Naive B cell (primary cell): ENCODE measurements at places on chromosomes 5 and 9.

DNA sequence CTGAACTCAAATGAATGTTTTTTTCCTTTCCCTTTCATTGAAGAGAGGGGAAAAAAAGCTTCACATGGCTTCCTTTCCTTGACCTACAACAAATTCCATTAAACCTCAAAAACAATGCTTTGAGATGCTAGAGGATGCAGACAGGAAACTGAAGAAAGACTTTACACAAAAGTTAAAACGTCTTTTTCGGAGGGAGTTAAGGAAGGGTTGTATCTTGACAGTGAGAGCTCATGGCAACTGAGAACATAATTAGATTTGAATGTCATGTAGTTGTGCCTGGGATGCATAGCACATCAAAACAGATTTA, 66.4 kb downstream of the EBF1 start:
- peaks cover 55% of the 10 kb centered on the region for H3K4me1 ChIP-seq
- H3K27ac ChIP-seq = peak overlapping the region; percentile 73

DNA sequence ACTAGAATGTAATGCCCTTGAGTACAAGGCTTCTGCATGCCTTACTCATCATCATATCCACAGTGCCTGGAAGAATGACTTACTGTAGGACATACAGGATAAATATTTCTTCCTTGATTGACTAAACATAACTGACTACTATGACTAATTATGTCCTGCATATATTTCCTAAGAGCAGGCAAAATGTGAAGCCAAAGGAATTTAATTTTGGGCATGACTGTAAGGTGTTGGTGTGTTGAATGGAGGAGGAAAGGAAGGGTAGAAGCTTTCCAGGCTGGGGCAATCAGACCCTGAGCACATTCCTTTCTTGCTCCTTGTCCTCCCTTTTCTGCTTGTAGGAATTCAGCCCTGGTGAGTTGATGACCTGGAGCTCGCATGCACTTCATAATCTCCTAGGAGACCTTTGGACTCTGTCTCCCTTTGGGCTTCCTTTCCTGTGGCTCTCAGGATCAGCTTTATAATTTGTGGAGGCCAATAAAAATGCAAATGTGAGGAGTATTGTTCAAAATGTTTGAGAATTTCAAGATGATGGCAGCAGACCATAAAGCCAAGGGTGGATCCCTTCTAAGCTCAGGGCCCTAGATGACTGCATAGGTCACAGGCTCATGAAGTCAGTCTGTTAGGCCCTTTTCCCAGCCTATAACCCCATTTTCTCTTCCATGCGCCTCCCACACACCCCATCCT, 174.0 kb downstream of the HMHB1 start:
- H3K36me3 ChIP-seq = no peaks in the 10 kb centered on the region
- H3K27ac ChIP-seq = no peak overlapping the region
- no peak for DNase-seq
- H3K4me1 ChIP-seq = no peaks in the 10 kb centered on the region
- no peak overlapping the region for H3K4me3 ChIP-seq

- H3K4me3 ChIP-seq = no peak overlapping the region
- no peaks in the 10 kb centered on the region for H3K36me3 ChIP-seq
- no peaks in the 10 kb centered on the region for H3K27me3 ChIP-seq
- peaks cover 16% of the 10 kb centered on the region for H3K4me1 ChIP-seq
These were observed 38.6 kb upstream of the CEMIP2 start for GRCh38 chr9:71806901-71807307.

DNA sequence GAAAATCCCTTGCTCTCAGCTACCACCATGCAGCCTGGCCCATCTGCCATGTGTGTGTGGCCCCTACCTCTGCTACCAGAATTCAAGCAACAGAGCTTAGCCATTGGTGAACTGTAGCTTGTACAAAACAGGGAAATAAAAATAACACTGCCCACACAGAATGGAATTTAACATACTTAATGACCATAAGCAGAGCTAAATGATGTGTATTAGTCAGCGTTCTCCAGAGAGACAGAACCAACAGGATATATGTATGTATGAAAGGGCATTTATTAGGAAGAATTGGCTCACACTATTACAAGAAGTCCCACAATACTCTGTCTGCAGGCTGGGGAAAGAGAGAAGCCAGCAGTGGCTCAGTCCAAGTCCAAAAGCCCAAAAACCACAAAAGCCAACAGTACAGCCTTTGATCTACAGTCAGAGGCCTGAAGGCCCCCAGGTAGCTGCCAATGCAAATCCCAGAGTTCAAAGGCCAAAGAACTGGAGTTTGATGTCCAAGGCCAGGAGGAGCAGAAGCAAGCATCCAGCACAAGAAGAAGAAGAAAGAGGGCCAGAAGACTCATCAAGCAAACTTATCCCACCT, 318.8 kb downstream of the DNAH5 start:
- H3K36me3 ChIP-seq = no peaks in the 10 kb centered on the region
- no peaks in the 10 kb centered on the region for H3K27me3 ChIP-seq
- no peak overlapping the region for H3K4me3 ChIP-seq
- no peaks in the 10 kb centered on the region for H3K4me1 ChIP-seq

DNA sequence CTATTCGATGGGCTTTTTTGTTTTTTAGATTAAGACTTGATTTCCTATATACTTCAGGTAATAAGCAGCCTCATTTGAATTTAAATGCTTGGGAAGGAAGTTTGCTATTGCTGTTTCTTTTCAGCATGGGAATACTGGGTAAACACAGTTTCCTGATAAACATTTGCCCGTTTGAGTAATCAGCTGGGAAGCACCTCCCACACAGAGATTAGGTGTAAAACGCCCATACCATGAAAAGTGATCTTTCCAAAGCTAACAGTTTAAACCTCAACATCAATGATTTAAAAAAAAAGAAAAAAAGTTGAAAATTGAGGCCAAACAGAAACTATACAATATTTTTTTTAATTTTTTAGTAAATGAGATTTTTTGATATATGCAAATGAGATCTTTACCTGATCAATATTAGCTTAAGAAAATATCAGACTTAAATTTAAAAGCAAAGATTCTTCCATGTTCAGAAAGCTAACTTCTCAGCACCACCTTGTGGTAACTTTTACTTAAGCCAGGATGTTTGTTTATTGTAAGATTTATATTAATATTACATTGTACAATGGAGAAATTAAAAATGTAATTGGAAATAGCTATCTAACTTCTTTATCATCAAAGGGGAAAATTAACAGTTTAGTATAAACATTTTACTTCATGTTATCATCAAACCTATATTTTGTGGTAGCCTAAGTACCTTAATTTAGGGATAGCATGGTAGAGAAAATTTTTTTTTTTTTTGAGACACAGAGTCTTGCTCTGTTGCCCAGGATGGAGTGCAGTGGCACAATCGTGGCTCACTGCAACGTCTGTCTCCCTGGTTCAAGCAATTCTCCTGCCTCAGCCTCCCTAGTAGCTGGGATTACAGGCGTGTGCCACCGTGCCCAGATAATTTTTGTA, 39.8 kb downstream of the F2RL2 start:
- peaks cover 8% of the 10 kb centered on the region for H3K4me1 ChIP-seq
- H3K36me3 ChIP-seq = no peaks in the 10 kb centered on the region
- no peaks in the 10 kb centered on the region for H3K27me3 ChIP-seq
- no peak for DNase-seq
- H3K4me3 ChIP-seq = no peak overlapping the region

DNA sequence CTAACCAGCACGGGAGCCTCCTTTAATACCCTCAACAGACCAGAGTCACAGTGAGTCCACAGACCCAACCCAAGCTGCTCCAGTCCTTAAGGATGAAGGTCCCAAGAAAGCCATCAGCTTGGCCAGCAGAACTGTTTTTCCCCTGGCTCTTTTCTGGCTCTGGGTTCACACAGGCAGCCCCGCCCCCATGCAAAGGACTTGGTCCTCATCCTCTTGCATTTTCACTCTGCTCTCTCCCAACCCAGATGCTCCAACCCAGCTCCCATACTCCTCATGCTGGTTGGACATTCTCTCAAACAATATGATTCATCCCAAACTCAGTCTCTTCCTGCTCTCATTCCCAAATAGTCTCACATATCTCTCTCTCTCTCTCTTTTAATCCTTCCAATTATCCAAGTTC, 74.2 kb upstream of the SPOCK1 start:
- DNase-seq = no peak
- H3K36me3 ChIP-seq = peaks cover 4% of the 10 kb centered on the region
- no peak overlapping the region for H3K4me3 ChIP-seq
- H3K4me1 ChIP-seq = no peaks in the 10 kb centered on the region
- H3K27ac ChIP-seq = no peak overlapping the region
- H3K27me3 ChIP-seq = peaks cover 33% of the 10 kb centered on the region

GRCh38 chr9:69180670-69181069, 6.6 kb downstream of the TJP2 start:
- DNase-seq = no peak
- H3K36me3 ChIP-seq = no peaks in the 10 kb centered on the region
- peaks cover 3% of the 10 kb centered on the region for H3K27me3 ChIP-seq
- peaks cover 12% of the 10 kb centered on the region for H3K4me1 ChIP-seq

GRCh38 chr9:33116860-33117259, 40.4 kb upstream of the SMU1 start:
- peak overlapping the region; percentile 91 for H3K4me3 ChIP-seq
- peaks cover 22% of the 10 kb centered on the region for H3K36me3 ChIP-seq
- no peak for DNase-seq
- H3K4me1 ChIP-seq = peaks cover 30% of the 10 kb centered on the region
- H3K27me3 ChIP-seq = no peaks in the 10 kb centered on the region

DNA sequence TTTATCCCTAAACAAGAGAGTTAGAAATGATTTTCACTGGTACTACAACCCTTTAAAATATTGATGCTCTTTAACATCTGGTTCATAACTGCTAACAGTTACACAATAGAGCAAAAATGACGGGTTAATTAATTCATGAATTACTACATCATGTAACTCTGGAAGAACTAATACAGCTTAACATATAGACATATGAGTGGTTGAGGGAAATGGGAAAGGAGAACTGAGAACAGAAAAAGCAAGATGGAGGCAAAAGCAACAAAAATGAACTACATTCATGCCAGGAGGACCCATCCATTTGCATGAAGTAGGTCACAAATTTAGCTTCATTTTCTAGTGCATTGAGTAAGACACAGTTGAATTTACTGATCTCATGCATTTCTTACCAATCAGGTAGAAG, 61.8 kb downstream of the C9 start:
- no peak overlapping the region for H3K4me3 ChIP-seq
- no peak overlapping the region for H3K27ac ChIP-seq
- H3K36me3 ChIP-seq = peaks cover 5% of the 10 kb centered on the region
- no peaks in the 10 kb centered on the region for H3K4me1 ChIP-seq
- no peak for DNase-seq
- no peaks in the 10 kb centered on the region for H3K27me3 ChIP-seq

DNA sequence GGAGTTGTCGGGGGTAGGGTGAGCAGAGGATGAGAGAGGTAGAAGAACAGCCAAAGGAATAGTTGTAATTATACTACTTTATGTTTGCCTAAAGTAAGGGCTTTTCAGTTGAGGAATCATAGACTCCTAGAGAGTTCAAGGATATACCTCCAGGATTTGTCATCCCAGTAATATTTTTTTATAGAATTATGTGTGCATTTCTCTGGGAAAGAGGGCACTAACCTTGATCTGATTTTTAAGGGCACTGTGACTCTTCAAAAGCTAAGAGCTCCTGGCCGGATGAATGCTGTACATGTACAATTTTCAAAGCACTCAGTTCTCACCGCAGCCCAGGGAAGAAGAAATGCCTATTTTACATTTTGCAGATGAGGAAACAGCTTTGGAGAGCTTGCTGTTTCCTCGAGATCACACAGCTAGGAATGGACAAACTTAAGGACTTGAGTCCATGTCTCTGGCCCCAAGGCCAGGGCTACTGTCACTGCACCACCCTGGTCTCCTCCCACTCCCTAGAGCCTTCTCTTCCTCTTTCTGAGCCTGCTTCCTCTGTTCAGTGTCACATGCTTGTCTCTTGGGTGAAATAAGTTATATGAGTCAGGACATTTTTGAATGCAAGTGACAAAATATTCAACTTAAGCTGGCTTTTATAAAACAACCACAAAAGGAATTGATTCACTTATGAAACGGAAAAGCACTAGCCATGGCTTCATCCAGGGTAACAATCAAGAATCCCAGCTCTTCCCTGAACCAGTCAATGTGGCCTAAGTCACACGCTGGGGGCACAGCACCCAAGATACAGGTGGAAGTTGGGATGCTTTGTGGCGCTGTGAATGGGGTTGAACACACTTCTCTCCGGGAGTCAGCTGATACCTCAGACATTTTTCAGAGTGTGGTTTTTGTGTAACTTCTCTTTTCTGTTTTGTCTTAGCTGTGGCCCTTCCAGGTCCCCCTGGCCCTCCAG, 45.7 kb upstream of the TGFBR1 start:
- no peaks in the 10 kb centered on the region for H3K27me3 ChIP-seq
- H3K36me3 ChIP-seq = peaks cover 1% of the 10 kb centered on the region
- DNase-seq = peak; percentile 74

- no peaks in the 10 kb centered on the region for H3K4me1 ChIP-seq
- H3K4me3 ChIP-seq = no peak overlapping the region
- H3K36me3 ChIP-seq = no peaks in the 10 kb centered on the region
- peaks cover 8% of the 10 kb centered on the region for H3K27me3 ChIP-seq
These were observed 589.2 kb upstream of the KLF4 start for GRCh38 chr9:108078811-108079210.

GRCh38 chr5:79168031-79168430, 56.4 kb downstream of the BHMT start:
- H3K27ac ChIP-seq = no peak overlapping the region
- no peaks in the 10 kb centered on the region for H3K36me3 ChIP-seq
- H3K4me3 ChIP-seq = no peak overlapping the region
- no peak for DNase-seq
- no peaks in the 10 kb centered on the region for H3K27me3 ChIP-seq

GRCh38 chr5:172144931-172145869, 42.8 kb downstream of the STK10 start:
- H3K27ac ChIP-seq = peak overlapping the region; percentile 84
- H3K36me3 ChIP-seq = peaks cover 7% of the 10 kb centered on the region
- peaks cover 81% of the 10 kb centered on the region for H3K4me1 ChIP-seq

- H3K4me1 ChIP-seq = no peaks in the 10 kb centered on the region
- DNase-seq = no peak
- H3K36me3 ChIP-seq = peaks cover 15% of the 10 kb centered on the region
These were observed 127.3 kb downstream of the XRCC4 start for GRCh38 chr5:83204651-83205050.

GRCh38 chr9:34988218-34989002, 1.1 kb upstream of the DNAJB5 start:
- H3K27ac ChIP-seq = peak overlapping the region; percentile 70
- H3K4me3 ChIP-seq = peak overlapping the region; percentile 85
- H3K4me1 ChIP-seq = peaks cover 58% of the 10 kb centered on the region
- DNase-seq = no peak
- no peaks in the 10 kb centered on the region for H3K27me3 ChIP-seq

DNA sequence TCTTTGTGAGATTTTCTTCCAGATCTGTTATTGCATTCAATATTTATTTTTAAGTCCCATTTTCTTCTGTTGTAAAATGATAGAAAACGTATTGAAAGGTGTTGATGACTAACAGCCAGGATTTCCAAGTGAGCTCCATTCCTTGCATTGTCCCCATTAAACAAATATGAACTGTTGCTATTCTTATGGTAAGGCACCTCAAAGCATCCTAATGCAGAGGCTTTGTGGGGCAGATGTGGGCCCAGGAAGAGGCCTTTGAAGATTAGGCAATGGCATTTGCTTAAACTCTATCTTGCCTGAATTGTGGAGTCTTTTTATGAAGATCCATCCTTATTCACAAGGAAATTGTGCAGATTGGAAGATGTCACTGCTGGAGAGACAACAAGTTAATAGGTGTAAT, 38.9 kb downstream of the NTRK2 start:
- peaks cover 8% of the 10 kb centered on the region for H3K4me1 ChIP-seq
- peaks cover 8% of the 10 kb centered on the region for H3K27me3 ChIP-seq
- DNase-seq = no peak
- H3K27ac ChIP-seq = no peak overlapping the region
